ENCODE measurements at places on chromosomes 2 and 18.

GRCh38 chr2:219959471-219959870, 332.0 kb downstream of the SLC4A3 start:
- H3K27ac ChIP-seq = no peak overlapping the region
- H3K36me3 ChIP-seq = no peaks in the 10 kb centered on the region
- H3K27me3 ChIP-seq = no peaks in the 10 kb centered on the region
- no peaks in the 10 kb centered on the region for H3K4me1 ChIP-seq
- DNase-seq = no peak

DNA sequence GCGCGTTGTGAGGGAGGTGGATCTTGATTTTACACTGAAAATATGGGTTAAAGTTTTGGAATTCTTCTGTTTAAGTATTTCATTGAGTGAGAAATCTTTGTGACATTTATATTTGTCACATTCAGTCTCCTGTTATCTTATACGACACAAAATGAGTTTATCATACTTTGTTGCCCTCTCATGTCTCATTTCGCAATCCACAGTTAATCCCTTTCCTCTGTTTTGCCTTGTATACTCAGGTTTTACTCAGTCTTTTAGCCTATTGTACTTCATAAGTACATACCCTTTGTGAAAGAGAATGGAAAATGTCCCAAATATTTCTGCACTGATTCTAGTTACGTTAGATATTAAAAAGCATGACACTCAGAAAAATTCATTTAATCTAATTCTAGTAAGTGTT, 142.7 kb downstream of the ATP9B start:
- no peak overlapping the region for H3K27ac ChIP-seq
- no peaks in the 10 kb centered on the region for H3K4me1 ChIP-seq
- H3K4me3 ChIP-seq = no peak overlapping the region
- H3K36me3 ChIP-seq = peaks cover 3% of the 10 kb centered on the region

GRCh38 chr2:205957452-205958154, 128.4 kb downstream of the INO80D start:
- H3K27ac ChIP-seq = no peak overlapping the region
- no peak for DNase-seq
- no peaks in the 10 kb centered on the region for H3K4me1 ChIP-seq
- H3K4me3 ChIP-seq = no peak overlapping the region
- no peaks in the 10 kb centered on the region for H3K27me3 ChIP-seq

GRCh38 chr2:219571311-219572236, at the start of gene OBSL1:
Gene OBSL1, minus strand, starts transcription at chr2:219571539. Its CDS starts 307 bp downstream, at chr2:219571232.
- H3K36me3 ChIP-seq = no peaks in the 10 kb centered on the region
- DNase-seq = peak; percentile 71

DNA sequence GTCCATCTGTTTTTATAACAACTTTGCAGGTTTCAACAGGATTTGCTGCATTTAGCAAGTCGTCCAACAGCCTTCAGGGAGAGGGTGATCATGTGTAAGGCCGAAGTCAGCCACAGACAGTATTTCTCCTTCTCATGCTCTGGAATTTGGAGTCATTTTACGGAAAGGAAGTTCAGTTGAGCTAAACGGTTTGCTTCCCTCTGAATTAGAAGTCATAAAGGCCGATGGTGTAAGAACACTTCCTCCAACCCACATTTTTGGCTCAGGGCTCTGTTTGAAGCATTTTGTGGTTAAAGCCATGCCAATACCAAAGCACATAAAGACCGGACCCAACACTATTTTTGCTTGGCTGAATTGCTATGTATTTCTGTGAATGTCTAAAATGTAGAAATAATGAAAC, 129.5 kb downstream of the TMEM182 start:
- no peaks in the 10 kb centered on the region for H3K27me3 ChIP-seq
- H3K36me3 ChIP-seq = no peaks in the 10 kb centered on the region
- H3K27ac ChIP-seq = no peak overlapping the region
- no peak overlapping the region for H3K4me3 ChIP-seq
- no peak for DNase-seq

Data from upper lobe of left lung (tissue), 6 donors.